Activated CD4-positive, alpha-beta T cell treated with anti-CD3 and anti-CD28 coated beads for 4 hours (primary cell): ENCODE measurements at places on chromosomes 4 and X.

GRCh38 chr4:171714791-171715454, 98.3 kb upstream of the GALNTL6 start:
- DNase-seq: no peak

DNA sequence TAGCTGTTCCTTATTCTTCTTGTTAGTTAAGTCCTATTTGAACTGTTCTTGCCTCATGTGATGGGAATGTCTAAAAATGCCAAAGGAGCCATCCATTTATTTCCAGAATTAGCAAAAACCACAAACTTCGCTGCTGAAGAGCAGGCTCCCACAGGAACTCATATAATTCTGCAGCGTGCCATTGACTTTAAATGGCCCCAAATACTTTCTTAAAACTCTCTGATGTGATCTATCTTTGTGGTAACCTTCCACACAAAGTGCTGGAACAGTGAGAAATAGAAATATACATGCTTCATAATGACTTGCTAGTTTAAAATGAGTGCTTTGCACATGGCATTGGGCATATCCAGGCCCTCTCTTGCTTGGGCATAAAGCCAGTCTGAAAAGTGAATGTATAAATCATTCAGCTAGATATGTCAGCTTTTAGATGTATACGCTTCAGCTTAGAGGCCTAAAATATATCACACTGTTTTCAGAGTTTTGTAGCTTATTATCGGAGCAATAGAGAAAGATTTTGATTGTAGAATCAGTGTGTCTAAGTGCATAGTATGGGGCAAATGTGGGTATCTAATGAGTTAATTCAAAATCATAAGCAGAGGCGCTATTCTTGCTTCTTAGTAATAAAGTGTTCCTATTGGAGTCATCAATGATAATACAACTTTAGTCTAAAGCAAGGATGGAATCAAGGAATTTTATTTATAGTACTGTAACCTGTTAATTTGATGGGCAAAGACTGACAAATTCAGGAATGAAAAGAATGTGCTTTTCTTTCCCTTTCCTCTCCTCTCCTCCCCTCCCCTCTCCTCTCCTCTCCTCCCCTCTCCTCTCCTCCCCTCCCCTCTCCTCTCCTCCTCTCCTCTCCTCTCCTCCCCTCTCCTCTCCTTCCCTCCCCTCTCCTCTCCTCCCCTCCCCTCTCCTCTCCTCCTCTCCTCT, 392.2 kb upstream of the ZFP42 start:
- no peak for DNase-seq

GRCh38 chrX:93932471-93933220, 258.6 kb downstream of the FAM133A start:
- no peak for DNase-seq

DNA sequence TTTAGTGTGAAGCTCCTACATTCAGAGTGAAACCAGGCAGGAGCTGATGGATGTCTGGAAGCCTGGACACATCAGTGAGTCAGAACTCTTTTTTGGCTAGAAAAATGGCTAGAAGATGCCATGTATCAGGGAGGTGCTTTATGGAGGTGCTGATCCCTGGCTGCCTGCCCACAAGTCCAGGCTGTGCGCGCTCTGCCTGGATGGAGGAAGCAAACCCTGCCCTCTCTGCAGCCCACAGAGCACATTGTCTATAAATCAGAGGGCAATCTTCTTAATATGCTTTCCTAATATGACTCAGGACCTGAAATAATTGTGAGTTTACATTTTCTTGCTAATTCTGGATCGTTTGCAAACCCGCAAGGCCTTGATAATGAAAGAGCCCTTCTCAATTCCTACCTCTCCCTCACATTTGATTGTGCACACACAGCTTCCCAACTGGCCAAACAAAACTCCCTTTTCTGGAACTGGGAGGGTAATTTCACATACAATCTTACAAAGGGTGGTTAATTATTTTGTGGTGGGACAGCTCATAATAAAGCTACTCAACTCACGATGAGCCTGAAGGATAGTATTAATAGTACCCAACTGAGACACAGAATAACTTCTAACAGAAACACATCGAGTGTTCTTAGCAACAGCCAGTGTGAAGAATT, 11.7 kb downstream of the MFAP3L start:
- DNase-seq: no peak

DNA sequence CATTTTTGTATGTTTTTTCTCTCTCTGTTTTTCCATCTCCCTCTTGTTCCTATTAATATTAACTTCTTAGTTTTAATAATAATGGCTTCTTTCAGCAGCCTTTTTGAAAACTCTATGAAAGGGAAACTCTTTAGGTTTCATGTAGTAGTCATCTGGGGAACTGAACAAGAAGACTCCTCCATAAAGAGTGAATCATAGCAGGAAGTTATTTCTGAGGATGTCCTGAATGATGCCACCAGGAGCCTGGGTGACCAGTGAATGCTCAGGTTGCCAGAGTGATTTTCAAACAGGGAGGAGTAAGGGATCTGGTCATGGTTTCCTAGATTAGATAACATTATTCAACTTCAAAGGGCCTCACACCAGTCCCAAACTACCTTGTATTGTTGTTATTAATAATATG, 212.8 kb upstream of the PDE5A start:
- DNase-seq: no peak
